ENCODE measurements at places on chromosomes 1 and 21.

GRCh38 chr1:38085666-38086330 lies 39.2 kb upstream of the POU3F1 start:
- DNase-seq = no peak

- DNase-seq = no peak
Observed at GRCh38 chr1:197519741-197520334, 251.8 kb downstream of the CRB1 start.

DNA sequence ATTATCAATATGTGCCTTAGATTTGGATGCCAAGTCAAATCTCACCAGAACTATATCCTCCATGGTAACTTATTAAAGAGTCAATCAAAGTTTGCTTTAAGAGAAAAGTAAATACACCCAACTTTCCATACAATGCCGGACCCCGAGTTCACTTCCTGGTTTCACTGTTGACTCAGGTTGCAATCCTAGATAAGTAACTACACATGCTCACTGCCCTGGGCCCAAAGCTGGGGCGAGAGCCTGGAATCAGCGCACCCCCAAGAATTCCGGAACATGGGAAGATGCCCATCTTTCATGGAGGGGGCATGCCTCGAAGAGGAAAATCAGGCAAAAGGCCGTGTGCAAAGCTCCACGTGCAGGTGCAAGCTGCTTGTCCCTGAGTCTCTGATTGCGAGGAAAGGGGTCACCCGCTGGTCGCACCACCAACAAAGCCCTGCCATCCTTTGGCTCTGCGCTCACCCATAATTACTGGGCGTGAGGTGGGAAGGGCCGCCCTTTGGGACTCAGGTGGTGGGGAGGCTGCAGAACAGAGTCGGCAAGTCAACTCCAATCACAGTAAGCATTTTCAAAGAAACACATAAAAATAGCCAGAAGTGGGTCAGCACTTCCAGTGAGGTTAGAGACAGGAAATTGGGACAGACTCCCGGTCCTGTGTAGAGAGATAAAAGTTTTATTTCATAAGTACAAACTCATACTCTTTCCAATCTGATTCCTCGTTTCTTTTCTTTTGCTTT lies 167.7 kb downstream of the TOMM20 start:
- DNase-seq = no peak

GRCh38 chr1:241992734-241993133 lies 6.2 kb downstream of the MAP1LC3C start:
- DNase-seq = no peak

DNA sequence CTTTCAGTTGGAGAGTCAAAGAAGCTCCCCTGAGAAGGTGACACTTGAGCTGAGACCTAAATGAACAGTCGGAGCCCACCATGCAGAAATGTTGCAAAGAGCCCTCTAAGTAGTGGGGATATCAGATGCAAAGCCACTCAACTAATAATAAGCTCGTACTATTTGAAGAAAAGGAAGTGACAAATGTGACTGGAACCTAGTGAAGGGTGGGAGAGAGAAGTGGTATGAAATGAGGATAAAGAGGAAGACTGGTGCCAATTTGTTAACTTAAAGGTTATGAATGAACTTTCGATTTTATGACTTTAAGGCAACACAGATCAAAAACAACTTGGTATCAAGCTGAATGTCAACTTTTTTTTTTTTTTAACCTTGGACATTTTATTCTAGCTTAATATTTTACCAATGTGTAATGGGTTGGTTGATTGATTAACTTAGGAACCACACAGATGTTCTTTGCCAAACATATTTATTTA lies 14.7 kb downstream of the LYPLAL1 start:
- no peak for DNase-seq

- no peak for DNase-seq
Observed at GRCh38 chr1:183051546-183051945, 28.3 kb downstream of the LAMC1 start.

- no peak for DNase-seq
Observed at GRCh38 chr1:196377811-196378210, 230.4 kb downstream of the KCNT2 start.

- no peak for DNase-seq
Observed at GRCh38 chr1:84995484-84996334, 1.2 kb downstream of the MCOLN2 start.

DNA sequence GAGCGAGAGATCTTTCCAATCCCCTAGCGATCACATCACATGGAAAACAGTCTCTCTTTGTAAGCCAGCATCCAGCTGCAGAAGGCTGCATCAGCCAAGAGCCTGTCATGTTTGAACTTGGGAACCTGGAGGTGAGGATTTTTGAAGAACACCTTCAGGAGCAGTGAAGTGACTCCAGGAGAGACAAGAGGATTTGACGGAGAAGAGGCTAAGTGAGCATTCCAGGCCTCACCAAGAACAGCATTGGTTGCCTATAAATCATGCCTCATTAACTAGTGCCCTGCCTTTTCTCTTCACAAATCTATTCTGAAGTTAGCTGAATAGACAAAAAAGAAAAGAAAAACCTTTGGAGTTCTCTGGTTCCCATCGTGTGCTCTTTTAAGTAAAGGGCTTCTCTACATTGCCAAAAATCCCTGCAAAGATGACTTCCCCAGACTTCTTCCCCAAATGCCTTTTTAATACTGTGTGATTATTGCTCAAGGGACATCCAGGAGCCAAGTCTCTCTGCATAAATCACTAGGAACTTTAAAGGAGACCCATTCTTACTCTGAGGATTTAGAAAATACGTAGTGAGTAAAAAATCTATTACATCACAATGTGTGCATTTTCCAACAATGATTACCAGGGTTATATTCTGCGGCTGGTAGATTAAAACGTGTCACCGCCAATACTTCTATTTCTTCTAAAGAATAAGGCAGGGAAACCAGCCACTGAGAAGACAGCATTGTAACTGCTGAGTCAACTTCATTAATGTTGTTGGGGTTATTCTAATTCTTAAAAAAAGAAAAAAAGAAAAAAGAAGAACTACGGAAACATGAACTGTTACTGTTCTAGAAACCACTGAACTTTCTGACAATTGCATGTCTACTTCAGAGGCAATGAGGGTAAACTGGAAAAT lies 95.2 kb downstream of the KIF14 start:
- no peak for DNase-seq

GRCh38 chr1:185069202-185069772 lies 23.9 kb downstream of the RNF2 start:
- no peak for DNase-seq

DNA sequence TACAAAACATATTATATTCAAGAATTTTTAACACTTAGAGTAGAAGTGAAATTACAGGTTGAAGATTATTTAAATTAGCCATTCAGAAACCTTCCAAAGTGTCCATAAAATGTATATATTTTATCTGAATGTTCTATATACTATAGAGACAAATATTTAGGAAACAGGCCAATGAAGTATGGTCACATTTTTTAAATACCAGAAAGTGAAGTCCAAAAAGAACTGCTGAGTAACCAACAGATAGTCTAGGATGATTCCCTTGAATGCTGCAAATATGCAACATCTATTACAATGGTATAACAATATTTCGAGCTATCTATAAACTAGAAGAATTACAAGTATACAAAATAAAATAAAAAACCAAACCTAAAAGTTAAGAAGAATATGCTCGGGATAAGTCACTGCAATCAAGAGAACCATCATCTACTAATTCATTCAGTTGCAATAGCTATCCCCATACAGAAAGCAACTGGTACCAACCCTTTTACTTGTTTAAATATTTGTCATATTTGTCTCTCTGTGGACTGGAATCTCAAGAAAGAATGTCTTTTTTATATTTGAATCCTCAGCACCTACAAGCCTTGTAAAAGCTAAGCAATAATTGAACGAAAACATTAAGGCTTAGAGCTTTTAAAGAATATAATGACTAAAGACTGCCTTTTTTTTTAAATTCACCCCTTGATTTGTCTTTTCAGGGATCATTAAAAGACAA lies 8.1 kb downstream of the ODF2L start:
- DNase-seq = no peak

GRCh38 chr1:160656737-160657136 lies 9.9 kb upstream of the SLAMF1 start:
- no peak for DNase-seq

GRCh38 chr1:11078631-11079030 lies 18.8 kb upstream of the SRM start:
- no peak for DNase-seq

DNA sequence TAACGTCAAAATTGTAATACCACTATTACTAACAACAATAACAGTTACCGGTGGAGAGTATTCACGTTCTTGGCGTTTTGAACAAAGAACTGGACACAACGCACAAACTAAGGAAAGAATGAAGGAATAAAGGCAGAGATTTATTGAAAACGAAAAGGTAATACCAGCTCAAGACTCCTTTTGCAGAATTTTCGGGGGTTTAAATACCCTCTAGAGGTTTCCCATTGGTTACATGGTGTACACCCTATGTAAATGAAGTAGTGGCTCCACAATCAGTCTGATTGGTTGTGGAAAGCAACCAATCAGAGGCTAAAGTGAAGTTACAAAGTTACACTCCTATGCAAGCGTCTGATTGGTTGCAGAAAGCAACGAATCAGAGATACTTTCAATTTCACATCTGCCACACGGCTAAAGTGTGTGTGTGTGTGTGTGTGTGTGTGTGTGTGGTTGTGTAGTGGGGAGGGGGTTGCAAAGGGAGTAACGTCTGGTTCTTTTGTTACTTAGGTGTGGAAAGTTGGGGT lies 1.1 kb upstream of the GTF2B start:
- DNase-seq = no peak

GRCh38 chr1:205502992-205503391 lies 1.5 kb upstream of the CDK18 start:
- no peak for DNase-seq

DNA sequence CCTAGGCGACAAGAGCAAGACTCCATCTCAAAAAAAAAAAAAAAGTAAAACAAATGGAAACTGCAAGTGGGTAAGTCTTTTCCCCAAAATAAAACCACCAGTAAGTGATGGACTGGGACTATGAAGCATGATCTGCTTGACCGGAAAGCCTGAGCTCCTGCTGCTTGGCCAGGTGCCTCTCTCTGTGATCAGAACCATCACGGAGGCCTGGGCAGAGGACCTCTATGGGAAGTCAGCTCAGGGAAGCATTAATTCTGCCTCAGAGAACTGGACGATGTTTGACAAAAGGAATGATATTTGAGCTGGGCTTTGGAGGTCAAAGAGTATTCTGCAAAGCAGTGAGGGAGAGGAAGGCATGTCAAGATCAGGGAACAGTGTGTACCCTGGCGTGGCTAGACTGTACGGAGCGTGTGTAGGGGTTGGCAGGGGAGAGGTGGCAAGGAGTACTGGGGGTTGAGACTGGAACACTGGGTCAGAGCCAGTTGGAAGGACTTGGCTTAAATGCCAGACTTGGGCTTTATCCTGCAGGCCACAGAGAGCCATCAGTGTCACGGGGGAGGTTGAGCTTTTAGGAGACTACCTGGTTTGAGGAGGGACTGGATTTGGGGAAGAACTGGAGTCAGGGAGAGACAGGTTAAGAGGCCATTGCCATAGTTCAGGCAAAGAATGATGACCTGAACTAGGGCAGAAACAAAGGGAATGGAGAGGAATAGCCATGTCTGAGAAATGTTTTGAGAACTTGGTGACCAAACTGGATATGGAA lies 16.4 kb downstream of the ATP1A2 start:
- no peak for DNase-seq

GRCh38 chr1:224498574-224499170 lies 64.1 kb upstream of the WDR26 start:
- DNase-seq = no peak

- no peak for DNase-seq
Observed at GRCh38 chr1:35191429-35192055, 1.4 kb downstream of the SFPQ start.

DNA sequence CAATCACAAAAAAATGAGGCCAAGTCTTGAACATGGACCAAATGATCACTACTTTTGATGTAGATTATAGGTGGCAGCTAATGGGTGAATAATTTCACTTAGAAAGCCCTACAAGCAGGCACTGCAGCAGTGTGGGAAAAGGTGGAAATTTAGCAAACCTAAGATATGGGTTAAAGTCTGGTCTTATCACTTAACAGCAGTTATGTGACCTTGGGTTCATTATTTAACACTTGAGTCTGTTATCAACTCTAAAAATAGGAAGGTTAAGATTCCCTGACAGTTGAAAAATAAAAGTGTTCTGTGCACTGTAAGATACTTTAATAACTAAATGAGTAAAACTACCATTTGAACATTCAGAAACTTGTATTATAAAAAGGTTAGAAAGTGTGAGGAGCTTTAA lies 47.5 kb downstream of the SSX2IP start:
- DNase-seq = no peak

DNA sequence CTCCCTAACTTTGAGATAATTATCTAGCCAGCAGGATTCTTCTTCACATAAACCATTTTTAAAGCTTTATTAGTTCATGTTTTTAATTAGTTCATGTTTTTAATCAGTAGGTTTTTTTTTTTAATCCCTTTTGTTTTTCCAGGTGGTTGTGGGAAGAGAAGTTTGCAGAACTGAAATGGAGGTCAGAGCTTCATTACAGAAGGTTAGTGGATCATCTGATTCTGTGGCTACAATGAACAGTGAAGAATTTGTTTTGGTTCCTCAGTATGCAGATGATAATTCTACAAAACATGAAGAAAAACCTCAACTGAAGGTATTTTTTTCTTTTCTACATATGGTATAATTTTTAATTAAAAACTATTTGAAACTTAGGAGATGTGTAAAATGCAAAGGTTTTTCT lies 59.7 kb downstream of the RABGAP1L start:
- no peak for DNase-seq

GRCh38 chr1:213389061-213389581 lies 338.1 kb downstream of the RPS6KC1 start:
- DNase-seq = no peak

- DNase-seq = no peak
Observed at GRCh38 chr1:240174734-240175133, 83.1 kb downstream of the FMN2 start.

- DNase-seq = no peak
Observed at GRCh38 chr1:162691999-162692575, 59.8 kb downstream of the DDR2 start.

- no peak for DNase-seq
Observed at GRCh38 chr1:67909776-67910175, 76.5 kb upstream of the GNG12 start.

- DNase-seq = no peak
Observed at GRCh38 chr1:100552031-100552430, 14.1 kb downstream of the GPR88 start.

- no peak for DNase-seq
Observed at GRCh38 chr1:108129999-108130398, 70.1 kb downstream of the SLC25A24 start.

- no peak for DNase-seq
Observed at GRCh38 chr1:75373542-75374159, 237.3 kb downstream of the SLC44A5 start.
